Stimulated activated CD4-positive, alpha-beta T cell treated with anti-CD3 and anti-CD28 coated beads, TNF-alpha, amount 100 ng/mL, for 4 hours (primary cell): ENCODE measurements at places on chromosomes 1 and 21.

- no peak for DNase-seq
Observed at GRCh38 chr1:180837020-180837419, 75.7 kb upstream of the KIAA1614 start.

- DNase-seq: no peak
Observed at GRCh38 chr1:204583909-204584632, 67.9 kb downstream of the MDM4 start.

- no peak for DNase-seq
Observed at GRCh38 chr1:43835082-43836021, 98.2 kb upstream of the ARTN start.

- DNase-seq: no peak
Observed at GRCh38 chr1:246734866-246735265, 10.7 kb downstream of the SCCPDH start.

DNA sequence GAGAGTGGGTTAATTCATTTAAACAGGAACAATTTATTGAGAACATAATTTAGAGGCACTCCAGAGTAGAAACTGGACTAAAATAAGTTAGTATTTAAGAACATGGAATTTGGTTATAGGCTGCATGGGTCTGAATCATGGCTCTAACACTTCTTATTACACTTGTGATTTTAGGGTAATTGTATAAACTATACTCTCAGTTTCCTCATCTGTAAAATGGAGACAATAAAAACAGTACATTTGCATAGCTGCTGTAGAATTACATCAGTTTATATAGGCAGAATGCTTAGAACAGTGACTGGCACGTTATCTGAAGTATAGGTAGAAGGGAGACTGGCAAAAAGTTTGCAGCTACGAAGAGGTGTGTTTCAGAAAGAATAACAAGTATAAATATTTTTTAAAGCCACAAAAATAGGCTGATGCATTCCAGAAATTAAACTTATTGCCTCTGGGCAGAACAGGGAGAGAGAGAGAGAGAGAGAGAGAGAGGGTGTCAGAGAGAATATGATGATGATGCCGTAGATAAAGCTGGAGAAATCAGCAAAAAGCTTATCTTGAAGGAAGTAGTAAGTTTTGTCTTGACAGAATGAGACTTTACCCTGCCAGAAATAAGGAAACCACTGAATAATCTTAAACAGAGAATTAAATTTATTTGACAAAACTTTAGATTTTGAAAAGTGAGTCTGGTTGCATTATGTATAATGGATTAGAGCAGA, 8.1 kb upstream of the OR6K3 start:
- no peak for DNase-seq

- no peak for DNase-seq
Observed at GRCh38 chr1:92094090-92094489, 13.9 kb downstream of the BTBD8 start.

DNA sequence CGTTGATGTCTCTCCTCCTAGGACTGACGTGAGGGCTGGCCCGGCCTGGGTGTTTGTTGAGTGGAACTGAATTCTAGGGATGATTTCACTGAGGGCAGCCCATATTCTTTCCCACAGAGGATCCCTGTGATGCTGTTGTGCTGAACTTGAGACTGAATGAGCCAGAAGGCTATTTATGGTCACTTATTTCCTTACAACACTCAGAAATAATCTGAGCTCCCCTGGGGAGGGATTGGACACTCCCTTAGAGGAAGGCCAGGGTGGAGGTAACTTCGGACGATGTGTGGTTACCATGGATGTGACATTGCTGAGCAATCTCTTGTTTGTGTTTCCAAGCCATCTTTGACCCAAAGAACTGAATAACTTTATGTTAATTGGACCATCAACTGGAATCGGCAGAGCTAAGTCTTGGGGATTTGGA, 5.1 kb upstream of the TMCO4 start:
- DNase-seq: no peak

GRCh38 chr1:109739738-109740614, 862 bp downstream of the GSTM3 start:
- DNase-seq: peak; percentile 73

DNA sequence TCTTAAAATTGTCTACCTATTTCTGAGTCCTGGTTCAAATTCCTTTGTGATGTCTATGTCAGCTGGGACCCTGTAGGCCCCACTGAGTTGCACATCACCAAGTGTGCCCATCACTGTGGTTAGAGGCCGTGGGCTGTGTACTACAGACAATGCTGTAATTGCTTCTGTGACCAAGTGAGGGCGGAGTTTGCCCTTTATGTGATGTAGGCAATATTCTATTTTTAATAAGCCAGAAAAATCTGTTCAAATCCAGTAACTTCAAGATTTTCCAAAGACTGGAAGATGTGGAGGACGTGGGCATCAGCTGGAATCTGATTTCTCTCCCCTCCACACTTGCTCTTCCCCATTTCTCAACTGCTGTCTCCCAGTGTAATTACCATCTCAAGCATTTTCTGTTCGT, 215.4 kb downstream of the PBX1 start:
- no peak for DNase-seq

DNA sequence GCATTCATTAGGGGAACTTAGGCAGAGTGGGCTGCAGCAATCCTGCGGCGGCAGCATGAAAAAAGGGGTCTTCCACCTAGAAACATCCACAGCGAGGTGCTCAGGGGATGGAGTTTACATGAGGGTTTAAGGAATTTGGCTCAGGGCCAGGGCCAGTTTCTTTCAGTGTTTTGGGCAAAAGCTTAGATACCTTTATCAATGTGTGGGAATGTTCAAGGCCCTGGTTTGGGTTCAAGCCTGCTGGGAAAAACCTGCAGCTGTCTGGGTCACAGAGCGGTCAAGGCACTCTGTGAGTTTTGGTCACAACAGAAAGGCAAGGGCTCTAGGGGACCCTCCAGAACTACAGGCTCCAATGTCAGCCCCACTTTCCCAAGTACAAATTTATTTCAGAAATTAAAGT, 230.3 kb downstream of the DISC1 start:
- DNase-seq: no peak

DNA sequence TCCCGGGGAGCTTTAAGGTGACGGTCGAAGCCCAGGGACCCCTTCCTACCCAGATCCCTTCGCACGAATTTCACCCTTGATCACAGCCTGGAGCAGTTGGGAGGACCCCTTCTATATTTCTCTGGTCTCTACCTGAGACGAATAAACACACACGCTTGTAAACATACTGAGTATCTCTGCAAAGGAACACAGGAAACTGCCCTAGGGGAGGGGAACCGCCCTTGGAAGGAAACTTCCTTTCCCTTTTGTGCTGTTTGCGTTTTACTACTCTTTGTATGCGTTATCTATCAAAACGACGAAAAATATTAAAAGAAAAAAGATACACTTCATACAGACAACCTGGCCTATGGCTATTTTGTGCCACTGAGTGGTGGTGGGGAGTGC, 750 bp downstream of the NECAP2 start:
- DNase-seq: no peak

DNA sequence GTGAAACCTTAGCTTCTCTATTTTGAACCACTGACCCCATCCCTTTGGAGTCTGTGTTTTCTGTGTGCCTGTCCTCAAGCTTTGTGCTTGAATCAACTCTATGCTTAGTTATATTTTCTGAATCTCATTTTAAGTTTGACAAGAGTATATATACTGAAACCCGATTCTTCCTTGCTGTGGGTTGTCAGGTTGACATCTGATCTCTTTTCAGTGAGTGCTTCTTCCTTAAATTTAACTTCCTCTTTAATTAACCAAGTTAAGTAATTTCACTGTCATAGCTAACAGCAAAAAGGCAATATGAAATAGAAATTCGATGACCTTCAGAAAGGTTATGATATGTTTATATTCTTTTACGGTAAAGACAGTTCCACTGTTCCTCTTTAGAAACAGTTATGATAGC, 69.4 kb downstream of the C1orf21 start:
- no peak for DNase-seq

GRCh38 chr1:11795238-11795890, 10.4 kb downstream of the MTHFR start:
- DNase-seq: no peak

- no peak for DNase-seq
Observed at GRCh38 chr1:108708691-108709660, 3.7 kb upstream of the FNDC7 start.

GRCh38 chr1:174021591-174022079, 522 bp downstream of the RC3H1 start:
- DNase-seq: peak; percentile 17

GRCh38 chr1:31587720-31588423, 11.6 kb downstream of the TINAGL1 start:
- peak; percentile 23 for DNase-seq

- DNase-seq: no peak
Observed at GRCh38 chr21:43277481-43278351, 108.9 kb downstream of the CRYAA start.

GRCh38 chr1:157045250-157046218, at the start of gene ARHGEF11:
Gene ARHGEF11, minus strand, starts transcription at chr1:157045742. Its CDS starts 1,412 bp downstream, at chr1:157044330.
- DNase-seq: peak; percentile 9

DNA sequence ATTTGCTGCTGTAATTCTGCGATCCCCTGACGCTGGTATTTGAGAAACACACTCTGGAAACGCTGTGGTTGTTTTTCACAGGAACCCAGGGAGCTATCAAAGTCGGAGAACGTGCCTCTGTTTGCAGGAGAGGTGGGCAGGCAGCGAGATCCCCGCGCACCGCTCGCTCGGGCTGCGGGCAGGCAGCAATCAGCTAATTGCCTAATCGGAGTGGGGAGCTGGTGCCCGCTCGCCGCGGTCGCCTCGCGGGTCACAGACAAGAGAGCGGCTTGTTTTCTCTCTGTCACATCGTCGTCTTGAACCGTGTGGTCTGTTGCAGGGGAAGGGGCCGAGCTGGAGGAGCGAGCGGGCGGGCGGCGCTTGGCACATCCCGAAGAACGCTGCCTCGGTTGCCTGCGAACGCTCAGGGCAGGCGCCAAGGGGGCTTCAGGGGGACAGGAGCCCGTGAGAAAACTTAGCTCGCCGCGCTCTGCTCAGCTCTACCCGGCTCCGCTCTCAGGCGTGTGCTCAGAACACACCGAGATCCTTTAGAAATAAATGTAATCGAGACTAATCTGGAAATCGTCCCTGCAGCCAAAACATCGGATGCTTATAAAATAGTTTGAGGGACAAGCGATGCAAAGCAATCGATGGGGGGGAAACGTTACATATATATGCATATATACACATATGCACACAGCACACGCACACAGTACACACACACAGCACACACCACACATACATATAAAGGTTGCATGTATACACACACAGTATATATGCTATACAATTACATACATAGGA, 93.6 kb upstream of the SMYD2 start:
- DNase-seq: no peak

DNA sequence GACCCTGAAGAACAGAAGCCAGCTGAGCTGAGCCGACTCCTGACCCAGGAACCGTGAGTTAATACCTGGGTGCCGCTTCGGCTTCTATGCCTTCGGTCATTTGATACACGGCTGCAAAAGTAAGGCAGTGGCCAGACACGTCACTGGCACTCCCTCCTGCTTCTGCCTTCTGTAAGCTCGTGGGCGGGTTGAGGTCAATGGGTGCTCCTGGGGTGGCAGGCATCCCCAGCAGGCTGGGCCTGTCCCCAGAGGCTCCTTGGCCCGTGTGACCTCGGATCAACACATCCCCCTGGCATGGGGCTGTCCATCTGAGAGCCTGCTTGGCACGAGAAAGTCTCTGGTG, 35.7 kb upstream of the COL6A1 start:
- DNase-seq: no peak

DNA sequence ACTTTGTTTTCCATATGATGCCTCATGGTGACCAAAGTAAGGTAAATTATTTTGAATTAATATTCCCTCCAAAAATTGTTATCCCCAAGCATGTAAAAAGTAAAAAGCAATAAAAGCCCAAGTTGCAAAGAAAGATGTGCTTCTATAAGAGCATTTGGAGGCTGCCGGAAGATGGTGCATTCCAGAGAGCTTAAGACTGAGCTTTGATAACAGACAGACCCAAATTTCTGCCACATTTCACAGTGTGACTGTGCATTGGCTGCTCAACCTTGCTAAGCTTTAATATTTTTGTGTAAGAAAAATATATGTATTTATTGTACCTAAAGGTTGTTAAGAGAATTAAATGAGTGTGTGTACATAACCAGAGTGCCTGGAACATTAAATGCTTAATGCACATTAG, 67.9 kb downstream of the CYYR1 start:
- no peak for DNase-seq

- DNase-seq: no peak
Observed at GRCh38 chr1:38026592-38027200, 14.2 kb downstream of the UTP11 start.

DNA sequence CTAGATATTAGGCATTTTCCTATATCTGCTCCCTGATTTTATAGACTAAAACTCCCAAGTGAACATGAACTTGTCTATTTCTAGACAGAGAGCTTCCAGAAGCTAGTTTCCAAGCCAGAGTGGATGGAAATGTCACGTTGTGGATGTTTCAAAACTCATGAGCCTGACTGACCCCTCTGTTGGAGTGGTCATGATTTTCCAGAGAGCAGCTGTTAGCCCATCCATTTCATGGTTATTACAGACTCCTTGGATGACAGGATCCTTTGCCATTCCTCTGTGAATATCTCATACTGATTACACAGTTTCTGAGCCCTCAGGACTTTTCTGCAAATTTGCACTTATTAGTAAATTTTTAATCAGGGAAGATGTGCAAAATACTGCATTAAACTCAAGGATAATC, 76.8 kb upstream of the ATF3 start:
- DNase-seq: no peak

DNA sequence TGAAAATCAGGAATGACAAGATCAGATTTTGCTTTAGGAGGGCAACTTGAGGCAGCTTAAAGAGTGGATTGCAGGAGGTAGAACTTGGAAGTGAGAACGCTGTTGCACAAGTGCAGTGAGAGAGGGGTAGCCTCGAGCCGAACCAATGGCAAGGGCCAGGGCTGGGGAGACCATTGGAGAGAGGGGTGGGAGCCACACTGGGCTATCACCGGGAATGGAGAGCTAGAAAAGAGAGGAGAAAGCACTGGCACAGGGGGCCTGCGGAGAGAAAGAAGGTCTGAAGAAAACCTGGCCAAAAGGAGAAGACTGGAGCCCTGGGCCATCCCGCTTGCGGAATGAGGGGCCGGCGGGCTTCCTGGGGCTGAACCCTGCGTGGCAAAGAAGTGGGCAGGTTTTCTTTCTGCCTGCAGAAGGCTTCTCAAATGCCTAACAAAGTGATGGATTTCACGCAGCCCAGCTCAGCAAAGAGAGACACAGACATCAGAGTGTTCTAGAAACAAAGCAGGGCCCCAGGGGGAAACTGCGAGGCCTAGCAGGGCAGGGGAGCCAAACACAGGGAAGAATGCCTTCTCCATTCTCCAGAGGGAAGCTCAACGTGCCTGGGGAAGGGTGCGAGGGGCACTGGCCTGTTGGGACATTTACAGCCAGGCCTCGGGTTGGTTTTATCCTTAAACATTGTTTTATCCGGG, 1.2 kb upstream of the SLC37A1 start:
- DNase-seq: no peak

DNA sequence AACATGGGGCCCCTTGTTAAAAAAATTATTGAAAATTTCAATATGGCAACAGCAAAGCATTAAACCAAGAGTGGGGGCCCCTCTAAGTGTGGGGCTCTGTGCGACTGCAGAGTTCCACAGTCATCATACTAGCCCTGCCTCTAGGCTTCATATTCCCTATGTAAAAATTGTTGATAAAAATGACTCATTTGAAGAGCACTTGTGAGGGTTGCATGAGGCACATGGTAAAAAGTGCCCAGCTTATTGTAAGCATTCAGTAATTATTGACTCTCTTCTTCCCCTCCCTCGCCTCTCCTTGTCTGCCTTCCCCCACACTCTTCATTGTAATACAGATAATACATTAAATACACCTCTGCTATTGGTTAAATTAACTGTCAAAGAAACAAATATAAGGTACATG, 86.7 kb upstream of the PTBP2 start:
- DNase-seq: no peak
